Anterior cingulate cortex (tissue), 58 donors: ENCODE measurements at places on chromosomes 7 and 10.

GRCh38 chr7:141381794-141382427, 169.3 kb upstream of the AGK start:
- DNase-seq: no peak

DNA sequence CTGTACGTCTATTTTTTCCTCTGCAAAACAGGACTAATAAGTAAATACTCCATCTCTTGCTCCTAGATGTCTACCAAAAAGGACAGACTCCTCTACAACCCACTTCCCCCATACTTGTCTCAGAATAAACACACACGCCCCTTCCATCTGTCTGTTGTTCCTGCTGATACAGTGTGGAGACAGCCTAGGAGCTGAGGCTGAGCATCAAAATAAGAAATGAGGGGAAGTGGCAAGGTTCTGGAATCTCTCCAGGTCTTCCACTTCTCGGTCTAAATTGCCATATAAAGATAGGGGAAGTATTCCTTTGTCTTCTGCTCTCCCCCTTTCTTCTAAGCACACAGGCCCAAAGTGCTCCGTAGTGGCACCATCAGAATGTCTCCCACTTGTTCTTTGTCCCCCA, 30.8 kb upstream of the VSIR start:
- no peak for DNase-seq

- DNase-seq: no peak
Measured at GRCh38 chr7:65974876-65975275, 7.1 kb downstream of the GUSB start.

DNA sequence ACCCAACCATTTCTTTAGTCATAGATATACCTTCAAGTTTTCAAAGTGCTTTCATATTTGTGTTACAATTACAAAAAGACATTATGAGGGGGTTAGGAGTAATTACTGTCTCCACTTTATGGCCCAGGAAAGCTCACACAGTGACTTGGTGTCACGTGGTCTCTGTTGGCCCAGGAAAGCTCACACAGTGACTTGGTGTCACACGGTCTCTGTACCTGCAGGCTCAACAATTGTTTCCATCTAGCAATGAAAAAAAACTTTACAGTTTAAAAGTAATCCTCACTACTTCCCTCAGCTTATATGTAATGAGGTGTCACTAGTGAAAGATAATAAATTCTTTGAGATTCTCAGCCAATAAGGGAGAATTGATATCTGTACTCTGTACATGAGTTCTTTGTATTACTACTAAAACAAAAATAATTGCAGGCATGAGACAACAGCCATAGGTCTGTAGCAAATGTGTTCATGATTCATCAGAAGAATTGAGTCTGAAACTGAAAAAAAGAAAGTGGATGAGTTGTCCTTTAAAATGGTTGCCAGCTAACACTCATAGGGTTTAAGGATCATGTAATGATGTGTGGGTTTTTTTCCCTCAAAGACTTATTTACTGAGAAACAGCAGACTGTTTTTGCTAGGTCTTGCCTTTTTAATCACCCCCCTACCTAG, 10.9 kb downstream of the OGDH start:
- no peak for DNase-seq
